HS-27A (cell line): ENCODE measurements at places on chromosomes 13 and 19.

- no peak for DNase-seq
Observed at GRCh38 chr13:110006304-110006703, 219.9 kb upstream of the IRS2 start.

GRCh38 chr13:26222520-26223046 is 469 bp upstream of the RNF6 start:
- no peak for DNase-seq

- no peak for DNase-seq
Observed at GRCh38 chr13:53142306-53142705, 113.7 kb downstream of the OLFM4 start.

DNA sequence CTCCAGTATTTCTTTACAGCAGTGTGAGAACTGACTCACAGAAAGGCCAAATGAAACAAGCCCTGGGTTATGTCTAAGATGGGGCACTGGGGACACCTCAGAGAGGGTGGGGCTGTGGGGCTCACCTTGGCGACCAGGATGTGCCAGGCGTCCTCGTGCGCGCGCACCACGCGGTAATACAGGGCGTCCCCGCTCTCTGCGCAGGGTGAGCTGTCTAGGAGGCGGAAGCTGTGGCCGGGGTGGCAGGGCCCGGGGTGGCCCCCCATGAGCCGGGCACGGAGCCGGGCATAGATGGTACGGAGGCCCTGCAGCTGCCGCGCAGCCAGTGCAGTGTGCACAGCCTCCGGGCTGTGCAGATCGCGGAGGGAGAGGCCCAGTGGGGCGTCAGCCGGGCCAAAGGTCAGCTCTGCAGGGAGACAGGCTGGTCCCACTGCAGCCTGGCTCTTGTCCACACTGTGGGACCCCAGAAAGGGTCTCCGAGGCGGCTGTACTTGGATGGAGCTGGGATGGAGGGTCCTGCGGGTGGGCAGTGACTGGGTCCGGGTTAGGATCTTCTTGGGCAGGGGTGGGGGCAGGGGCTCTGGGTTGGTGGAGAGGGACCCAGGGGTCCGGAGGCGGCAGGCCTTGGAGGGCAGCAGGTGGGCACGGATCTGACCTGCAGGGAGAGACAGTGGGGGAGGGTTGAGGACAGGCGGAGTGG is 3.4 kb downstream of the PEAK3 start:
- no peak for DNase-seq

- DNase-seq = no peak
Observed at GRCh38 chr19:33385956-33386355, 12.4 kb downstream of the CEBPG start.

DNA sequence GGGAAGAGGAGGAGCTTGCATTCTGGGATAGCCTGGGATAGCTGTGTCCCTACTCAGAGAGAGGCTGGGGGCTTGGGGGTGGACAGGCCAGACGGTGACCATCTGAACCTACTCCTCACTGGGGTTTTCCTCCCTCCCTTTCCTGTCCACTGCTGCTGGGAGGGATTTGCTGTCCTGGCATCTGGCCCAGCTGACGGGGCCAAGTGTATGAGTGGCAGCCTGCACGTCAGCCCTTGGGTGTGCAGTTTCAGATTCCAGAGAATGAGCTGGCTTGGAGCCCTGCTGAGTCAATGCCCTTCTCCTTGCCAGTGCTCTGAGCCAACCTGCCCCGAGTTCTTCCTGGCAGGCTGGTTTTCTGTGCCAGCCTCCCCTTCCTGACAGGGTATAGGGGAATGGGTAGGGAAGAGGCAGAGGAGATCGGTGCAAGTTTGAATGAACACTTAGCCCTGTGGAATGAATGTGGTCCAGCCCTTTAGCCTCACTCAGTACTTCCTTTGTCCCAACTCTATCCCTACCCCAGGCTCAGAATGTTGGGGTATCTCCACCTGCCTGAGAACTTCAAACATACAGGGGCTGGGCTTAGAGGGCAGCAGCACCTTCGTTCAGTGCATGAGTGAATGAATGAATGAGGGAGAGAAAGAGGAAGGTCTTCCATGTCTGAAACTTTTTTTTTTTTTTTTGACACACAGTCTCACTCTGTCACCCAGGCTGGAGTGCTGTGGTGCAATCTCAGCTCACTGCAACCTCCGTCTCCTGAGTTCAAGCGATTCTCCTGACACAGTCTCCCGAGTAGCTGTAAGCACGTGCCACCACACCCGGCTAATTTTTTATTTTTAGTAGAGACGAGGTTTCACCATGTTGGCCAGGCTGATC is 1.8 kb upstream of the ANGPTL4 start:
- peak; percentile 93 for DNase-seq

GRCh38 chr13:91930687-91931086 is 532.3 kb downstream of the GPC5 start:
- no peak for DNase-seq

- no peak for DNase-seq
Observed at GRCh38 chr13:41568972-41569351, 111.6 kb downstream of the RGCC start.

DNA sequence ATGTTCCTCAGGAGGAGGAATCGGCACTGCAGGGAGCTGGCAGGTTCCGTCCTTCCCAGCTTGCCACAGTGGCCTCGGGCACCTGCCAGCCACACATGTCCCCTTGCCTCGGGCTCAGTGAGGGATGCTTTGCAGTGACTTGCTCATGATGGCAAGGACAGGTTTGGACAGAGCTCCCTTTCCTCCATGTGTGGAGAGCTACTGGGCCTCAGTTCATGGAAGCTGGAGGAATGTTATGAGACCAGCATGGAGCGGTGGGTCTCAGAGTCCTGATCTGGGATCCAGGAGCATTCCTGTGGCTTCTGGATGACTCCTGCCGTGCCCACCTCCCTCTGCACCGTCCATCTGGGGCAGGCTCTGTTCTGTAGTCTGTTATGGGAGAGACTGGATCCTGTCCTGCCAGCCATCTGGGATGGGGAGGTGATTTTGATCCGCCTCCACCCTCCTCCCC is 59.2 kb downstream of the SIPA1L3 start:
- DNase-seq = peak; percentile 69

- DNase-seq = peak; percentile 96
Observed at GRCh38 chr19:15125232-15126067, 18.2 kb downstream of the SYDE1 start.

DNA sequence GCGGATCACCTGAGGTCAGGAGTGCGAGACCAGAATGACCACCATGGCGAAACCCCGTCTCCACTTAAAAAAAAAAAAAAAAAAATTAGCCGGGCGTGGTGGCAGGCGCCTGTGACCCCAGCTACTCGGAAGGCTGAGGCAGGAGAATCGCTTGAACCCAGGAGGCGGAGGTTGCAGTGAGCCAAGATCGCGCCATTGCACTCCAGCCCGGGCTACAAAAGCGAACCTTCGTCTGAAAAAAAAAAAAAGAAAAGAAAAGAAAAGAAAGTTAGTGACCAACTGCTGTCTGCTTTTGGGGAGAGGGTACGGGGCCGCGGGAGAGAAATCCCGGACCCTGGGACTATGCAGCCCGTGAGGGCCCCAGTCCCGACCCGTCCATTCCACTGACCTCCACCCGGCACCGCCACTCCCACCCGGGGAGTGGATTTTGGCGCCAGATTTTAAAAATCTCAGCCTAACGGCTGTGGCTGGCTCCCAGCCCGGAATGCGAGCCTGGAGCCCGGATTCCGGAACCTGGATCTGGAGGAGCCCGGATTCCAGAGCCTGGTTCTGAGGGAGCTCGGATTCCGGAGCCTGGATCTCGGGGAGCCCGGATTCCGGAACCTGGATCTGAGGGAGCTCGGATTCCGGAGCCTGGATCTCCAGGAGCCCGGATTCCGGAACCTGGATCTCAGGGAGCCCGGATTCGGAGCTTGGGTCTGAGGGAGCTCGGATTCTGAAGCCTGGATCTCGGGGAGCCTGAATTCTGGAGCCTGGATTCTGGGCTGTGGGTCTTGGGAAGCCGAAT is 6.1 kb upstream of the LMNB2 start:
- no peak for DNase-seq

- no peak for DNase-seq
Observed at GRCh38 chr19:51507640-51508058, 6.0 kb upstream of the SIGLEC12 start.

GRCh38 chr13:77456271-77456670 is 79.2 kb upstream of the SCEL start:
- no peak for DNase-seq

GRCh38 chr19:47370045-47370611 is 21.0 kb downstream of the DHX34 start:
- DNase-seq = no peak

DNA sequence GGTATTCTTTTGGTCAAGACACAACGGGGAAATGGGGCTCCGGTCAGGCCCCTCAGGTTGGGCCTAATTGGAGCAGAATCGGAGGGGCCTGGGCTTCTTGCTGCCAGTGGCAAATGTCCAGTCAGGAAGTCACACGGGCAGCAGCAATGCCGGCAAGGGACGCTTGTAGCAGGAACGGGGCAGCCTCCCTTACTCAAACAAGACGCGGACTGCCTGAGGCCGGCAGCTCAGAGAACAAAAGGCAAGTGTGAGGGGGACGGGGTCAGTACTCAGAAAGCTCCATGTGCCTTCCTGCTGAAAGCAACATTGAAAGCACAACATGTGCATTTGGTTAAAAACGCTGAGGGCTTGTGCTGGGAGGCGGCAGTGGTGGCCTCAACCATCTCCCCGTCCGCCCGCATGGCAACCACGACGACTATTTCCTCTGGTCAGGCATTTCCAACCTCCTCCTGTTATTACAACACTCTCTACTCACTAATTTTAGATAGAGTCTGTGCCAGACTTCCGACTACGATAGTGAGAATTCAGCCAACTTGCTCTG is 20.5 kb upstream of the RASA3 start:
- no peak for DNase-seq

DNA sequence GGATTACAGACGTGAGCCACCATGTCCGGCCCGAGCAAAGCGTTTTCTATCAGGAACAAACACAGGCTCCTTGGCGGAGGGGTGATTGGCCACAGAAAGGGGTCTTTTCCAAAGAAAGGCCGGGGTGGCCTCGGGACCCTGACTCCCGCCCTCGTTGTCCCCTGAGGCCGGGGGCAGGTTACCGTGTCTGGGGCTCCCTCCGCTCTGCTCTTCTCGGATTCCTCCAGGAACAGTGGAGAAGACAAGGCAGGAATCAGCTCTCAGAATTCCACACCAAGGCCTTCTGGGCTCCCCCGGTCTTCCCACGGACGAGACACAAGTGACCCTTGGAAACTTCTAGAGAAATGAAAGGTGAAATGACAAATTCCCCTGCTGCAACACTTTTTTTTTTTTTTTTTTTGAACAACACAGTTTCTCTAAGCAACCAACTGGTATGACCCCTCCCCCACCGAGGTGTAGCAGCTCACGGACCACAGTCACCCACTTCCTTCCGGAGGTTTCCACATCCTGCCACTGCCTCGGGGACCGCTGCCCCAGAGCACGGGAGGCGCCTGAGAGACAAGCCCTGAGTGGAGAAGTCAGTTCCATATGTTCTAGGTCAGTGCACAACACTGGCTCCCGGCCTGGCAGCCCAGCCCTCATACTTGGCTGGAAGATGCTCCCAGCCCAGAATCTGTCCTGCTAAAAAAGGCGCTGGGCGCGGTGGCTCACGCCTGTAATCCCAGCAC is 11.0 kb downstream of the MOB3A start:
- DNase-seq = no peak

GRCh38 chr13:35723053-35723461 is 246.6 kb upstream of the MAB21L1 start:
- no peak for DNase-seq

- no peak for DNase-seq
Observed at GRCh38 chr19:51772977-51773376, 12.0 kb downstream of the FPR2 start.

- DNase-seq = no peak
Observed at GRCh38 chr19:30293051-30293785, 79.0 kb upstream of the ZNF536 start.

- no peak for DNase-seq
Observed at GRCh38 chr13:99944102-99944501, 27.5 kb downstream of the ZIC5 start.

GRCh38 chr19:47229676-47230053 is 1.3 kb downstream of the BBC3 start:
- no peak for DNase-seq

GRCh38 chr13:94087100-94087499 is 392.4 kb downstream of the DCT start:
- DNase-seq = no peak

- DNase-seq = no peak
Observed at GRCh38 chr13:75960538-75960994, 324.4 kb downstream of the LMO7 start.

DNA sequence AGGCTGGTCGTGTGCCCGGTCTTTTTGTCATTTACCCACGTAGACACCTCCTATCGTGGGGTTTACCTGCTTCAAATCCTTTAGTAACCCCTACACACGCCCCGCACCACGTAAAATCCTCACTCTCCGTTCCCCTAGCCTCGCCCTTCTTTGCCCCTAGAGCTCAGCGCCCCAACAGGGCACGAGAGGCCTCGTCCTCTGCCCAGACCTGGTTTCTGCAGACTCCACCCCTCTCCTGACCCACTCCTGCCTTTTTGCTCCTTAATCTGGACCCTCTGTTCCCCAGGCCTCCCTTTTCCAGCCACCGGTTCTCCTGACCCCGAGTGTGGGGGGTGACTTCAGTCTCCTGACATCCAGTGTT is 412 bp downstream of the ZNF528 start:
- no peak for DNase-seq

DNA sequence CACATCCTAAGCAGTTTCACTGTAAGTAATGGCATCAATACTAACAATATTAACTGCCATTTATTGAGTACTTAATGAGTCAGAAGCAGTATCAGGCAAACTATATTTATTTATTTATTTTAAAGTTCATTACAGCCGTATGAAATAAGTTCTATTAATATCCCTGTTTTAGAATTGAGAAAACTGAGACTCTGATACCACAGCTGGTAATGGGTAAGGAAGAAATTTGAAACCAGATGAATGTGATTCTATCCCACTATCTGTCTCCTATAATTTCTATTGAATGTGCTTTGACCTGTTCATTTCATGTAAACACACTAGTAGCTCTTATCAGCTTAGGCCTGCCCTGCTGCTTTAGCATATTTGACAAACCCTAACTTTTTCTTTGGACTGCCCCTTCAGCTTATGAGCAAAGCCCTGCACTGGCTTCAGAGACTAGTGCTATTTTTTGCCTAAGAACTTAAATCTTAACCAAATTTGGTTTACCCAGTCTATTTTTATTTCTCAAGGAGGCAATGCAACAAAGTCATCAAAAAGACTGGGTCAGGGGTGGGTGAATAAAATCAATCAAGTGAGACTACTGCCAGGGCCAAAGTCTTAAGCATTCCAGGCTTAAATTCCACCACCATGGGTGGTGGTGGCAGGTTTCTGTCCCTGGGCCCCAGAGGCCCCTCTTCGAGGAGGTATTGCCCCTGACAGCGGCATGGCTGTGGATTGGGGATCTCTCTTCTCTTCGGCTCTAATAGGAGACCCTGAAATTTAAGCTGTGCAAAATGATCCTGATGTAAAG is 143.4 kb downstream of the DLEU7 start:
- no peak for DNase-seq
